ENCODE measurements at places on chromosomes 6 and 20.

DNA sequence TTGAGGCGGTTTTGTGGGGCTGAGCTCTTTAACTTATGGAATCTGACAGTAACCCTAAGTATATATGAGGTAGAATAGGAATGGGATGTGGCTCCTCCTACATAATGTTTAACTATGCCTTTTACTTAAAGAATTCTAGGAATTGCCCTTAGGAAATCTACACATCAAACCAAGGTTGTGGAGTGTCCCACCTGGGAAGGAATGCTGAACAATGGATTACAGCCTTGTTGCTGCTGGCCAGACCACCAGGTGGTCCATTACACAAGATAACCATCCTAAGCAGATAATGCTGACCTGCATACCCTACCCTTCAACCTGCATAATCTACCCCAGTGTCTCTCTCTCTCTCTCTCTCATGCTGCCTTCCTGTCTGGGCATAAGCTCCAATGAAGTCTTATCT lies 35.0 kb upstream of the SLC22A16 start:
- DNase-seq: no peak

DNA sequence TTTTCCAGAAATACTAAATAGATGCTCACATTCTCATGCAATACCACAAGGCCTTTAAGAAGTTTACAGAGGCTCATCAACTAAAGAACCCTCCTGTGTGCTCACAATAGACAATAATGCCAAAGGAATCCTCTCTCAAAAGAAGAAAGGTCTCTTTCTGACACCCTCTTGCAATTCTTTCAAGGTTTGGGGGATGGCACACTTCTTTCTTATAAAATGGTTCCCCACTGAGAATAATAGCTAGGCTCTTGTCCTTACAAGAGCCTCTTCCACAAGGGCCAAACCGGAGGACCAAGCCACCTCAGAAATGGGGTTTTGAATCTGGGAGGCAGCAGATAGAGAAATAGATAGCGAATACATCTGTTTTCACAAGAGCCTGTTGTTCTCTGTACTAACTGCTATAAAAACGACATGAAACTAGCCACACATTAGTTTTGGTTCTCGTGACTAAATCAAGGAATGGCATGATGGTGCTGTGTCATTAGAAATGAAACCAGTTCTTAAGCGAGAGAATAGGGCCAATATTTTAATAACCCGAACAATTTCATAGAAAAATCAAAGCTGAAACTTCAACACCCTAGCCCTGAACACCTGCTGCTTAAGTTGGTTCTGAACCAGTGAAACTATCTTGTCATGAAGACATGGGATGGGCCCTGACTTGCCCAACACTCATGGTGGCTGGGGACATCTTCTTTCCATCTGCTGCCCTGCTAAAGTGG lies 81.1 kb downstream of the PRDM1 start:
- no peak for DNase-seq

DNA sequence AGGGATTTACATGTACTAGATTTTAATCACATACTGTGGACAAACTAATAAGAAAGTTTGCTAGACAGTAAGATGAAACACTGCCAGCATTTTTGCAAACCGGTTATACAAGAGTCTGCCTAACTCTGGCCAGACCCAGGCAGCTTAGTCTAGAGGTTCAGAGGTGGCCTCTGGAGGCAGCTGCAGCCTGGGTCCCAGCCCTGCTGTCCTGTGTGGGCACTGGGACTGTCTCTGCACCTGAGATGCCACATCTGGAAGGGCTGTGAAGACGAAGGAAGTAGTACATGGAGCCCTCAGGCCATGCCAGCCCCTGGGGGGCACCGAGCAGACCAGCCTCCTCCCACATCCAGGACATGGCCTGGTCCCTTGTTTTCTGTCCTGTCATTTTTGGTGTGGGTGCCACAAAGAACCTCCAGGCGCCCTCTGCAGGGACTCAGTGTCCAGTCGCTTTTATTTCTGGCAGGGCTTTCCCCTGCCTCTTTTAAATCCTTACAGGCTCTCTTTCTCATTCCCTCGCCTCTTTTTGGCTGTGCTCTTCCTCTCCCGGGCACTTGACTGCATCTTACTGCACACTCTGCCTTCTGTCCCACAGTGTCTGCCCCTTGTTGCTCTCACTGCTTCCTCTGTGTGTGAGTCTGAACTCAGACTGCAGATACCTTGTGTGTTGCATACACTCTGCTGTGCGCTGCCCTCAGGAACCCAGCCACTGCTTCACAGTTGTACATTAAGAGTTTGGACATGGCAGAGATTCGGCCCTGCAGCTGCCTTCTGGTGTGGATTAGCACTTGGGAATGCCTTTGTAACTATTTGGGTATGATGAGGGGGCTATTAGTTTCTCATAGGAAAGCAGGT lies 216.7 kb downstream of the ZDHHC14 start:
- no peak for DNase-seq

DNA sequence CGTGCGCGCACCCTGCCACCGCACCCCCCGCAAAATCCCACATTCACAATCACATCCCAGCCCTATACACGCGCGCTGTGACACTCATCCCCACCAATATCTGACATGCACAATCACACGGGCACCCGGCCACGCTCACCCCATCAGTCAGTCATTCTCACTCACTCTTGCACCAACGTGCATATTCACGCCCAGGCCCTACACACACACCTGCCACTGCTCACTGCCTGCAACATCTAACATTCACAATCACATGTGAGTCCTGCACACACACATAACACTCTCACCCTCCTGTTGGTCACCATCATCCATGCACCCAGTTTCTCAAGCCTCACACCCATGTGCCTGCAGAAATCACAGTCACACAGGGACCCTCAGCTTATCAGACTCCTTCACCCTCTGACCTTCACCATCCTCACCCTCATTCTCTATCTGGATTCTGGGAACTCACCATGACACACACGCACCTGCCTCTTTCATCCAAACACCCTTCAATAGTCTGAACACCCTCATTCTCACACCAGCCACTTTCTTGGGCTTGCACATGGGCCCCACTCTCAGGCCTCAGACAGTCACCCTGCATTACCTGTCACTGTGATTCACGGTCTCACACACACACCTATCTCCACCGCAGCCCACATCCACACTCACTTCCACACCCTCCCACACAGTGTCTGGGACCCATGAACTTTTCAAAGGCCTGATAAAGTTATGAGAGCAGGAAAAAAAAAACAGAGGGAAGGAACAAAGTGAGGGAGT lies 748 bp upstream of the ATP9A start:
- no peak for DNase-seq

DNA sequence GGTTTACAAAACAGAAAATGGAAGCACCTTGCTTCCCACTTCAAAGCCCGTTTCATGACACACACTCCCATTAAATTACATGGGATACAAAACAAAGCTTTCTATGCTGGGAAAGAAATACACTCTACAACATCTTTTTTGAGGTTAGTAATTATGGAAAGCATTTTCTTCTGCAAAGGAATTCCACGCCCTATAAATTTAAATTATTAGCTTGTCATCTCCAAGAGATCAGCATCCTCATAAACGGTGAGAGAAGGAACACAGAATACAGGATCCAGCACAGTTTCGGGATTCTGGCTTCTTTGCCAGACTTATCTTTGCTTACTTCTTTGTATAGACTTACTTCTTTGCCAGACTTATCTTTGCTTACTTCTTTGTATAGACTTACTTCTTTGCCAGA lies 1.3 kb upstream of the SMPDL3A start:
- no peak for DNase-seq

DNA sequence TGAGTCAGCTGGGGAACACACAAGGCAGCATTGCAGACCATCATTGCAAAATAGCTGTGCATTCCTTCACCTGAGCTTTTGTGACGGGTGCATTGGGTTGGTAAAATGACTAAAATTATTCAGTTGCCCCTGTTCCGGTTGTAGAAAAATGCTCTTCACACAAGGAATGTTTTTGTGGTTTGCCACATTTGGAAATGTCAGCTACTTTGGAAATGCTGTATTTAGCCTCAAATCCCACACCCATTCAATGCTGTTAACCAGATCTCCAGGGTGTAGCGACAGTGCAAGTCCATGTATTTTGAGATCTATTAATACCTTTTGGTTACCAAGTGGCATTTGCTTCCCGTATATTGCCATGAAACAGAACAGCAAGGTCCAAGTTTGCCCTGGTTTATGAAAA lies 201.2 kb downstream of the FOXA2 start:
- DNase-seq: no peak

DNA sequence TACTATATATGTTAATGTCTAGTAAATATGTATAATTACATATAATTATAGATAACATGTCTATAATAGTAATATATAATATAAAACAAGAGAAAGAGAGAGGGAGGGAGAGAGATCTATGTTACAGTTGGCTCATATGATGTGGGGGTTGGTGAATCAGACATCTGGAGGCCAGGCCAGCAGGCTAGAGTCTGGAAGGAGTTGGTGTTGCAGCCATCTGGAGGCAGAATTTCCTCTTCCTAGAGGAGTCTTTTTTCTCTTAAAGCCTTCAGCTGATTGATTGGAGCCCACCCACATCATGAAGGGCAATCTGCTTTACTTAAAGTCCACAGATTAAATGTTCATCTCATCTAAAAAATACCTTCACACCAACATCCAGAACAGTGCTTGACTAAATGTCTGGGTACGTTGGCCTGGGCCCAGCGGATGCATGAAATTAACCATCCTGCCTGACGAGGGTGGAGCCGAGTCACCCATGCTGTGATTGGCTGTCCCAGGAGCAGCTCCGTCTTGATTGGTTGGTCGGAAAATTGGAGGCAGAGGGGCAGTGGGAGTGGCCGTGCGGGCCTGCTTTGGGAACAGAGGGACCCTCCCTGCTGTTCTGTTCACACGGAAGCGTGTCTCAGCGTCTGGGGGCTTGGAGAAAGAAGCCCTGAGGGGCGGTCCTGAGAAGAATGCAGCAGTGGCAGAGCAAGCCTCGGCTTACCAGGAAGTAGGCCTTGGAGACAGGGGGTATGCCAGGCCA lies 392.4 kb downstream of the QKI start:
- DNase-seq: no peak

GRCh38 chr6:19771753-19772336 lies 65.3 kb upstream of the ID4 start:
- no peak for DNase-seq

- DNase-seq: no peak
Measured at GRCh38 chr6:106339334-106340029, 13.9 kb upstream of the ATG5 start.
